ENCODE measurements at places on chromosomes 2 and 18. TPM values are rescaled to one million over a fixed set of nuclear protein-coding genes. Genes with fewer than 3 reads are reported as not detected.

Gene MORN2
- 1.6 TPM for total RNA-seq

Gene POTEC
- not detected for total RNA-seq

Gene RNF181
- total RNA-seq = 83.6 TPM

Gene TBR1
- 0.18 TPM for total RNA-seq

Gene FBXO41
- total RNA-seq = 16.4 TPM

Gene SLC5A7
- not detected for total RNA-seq

Gene FOXI3
- not detected for total RNA-seq

Gene MFSD2B
- not detected for total RNA-seq

Gene MATN3
- total RNA-seq = not detected

Gene AQP12A
- not detected for total RNA-seq

Gene RPL37A
- total RNA-seq = 2,874 TPM

Gene SCN7A
- not detected for total RNA-seq

Gene STK39
- total RNA-seq = 28.4 TPM

Gene ALPP
- not detected for total RNA-seq

Gene ABCG8
- total RNA-seq = not detected

Gene KIAA2012
- total RNA-seq = not detected

Gene ATRAID
- total RNA-seq = 70.7 TPM

Gene PROKR1
- not detected for total RNA-seq

Gene TFPI
- not detected for total RNA-seq

Gene NTSR2
- total RNA-seq = not detected

Gene MBD1
- 86.8 TPM for total RNA-seq

Gene SULT1C2
- total RNA-seq = not detected

Gene GPR75
- total RNA-seq = 2.3 TPM

Gene DYNAP
- total RNA-seq = not detected

Gene DSG1
- total RNA-seq = not detected

Gene DSEL
- 0.07 TPM for total RNA-seq

Gene UGT1A7
- total RNA-seq = not detected

Gene RTTN
- 16.2 TPM for total RNA-seq
